ENCODE measurements at places on chromosomes 13 and 19.
A peak's percentile ranks its signal among the peaks of the same experiment; 100 is the strongest.

GRCh38 chr19:58367698-58368454 is 5.3 kb upstream of the ZNF497 start:
- no peak for DNase-seq

- no peak for DNase-seq
Observed at GRCh38 chr13:111210544-111211469, 95.7 kb downstream of the ARHGEF7 start.

- DNase-seq: no peak
Observed at GRCh38 chr13:99045396-99045795, 67.5 kb upstream of the DOCK9 start.

GRCh38 chr19:43625918-43626579 is 6.6 kb upstream of the ZNF428 start:
- DNase-seq: no peak

- DNase-seq: no peak
Observed at GRCh38 chr19:53960886-53961285, 1.9 kb upstream of the CACNG8 start.

GRCh38 chr13:47258384-47258783 is 361.5 kb upstream of the HTR2A start:
- no peak for DNase-seq

GRCh38 chr13:107296804-107297203 is 728.9 kb upstream of the ARGLU1 start:
- no peak for DNase-seq

DNA sequence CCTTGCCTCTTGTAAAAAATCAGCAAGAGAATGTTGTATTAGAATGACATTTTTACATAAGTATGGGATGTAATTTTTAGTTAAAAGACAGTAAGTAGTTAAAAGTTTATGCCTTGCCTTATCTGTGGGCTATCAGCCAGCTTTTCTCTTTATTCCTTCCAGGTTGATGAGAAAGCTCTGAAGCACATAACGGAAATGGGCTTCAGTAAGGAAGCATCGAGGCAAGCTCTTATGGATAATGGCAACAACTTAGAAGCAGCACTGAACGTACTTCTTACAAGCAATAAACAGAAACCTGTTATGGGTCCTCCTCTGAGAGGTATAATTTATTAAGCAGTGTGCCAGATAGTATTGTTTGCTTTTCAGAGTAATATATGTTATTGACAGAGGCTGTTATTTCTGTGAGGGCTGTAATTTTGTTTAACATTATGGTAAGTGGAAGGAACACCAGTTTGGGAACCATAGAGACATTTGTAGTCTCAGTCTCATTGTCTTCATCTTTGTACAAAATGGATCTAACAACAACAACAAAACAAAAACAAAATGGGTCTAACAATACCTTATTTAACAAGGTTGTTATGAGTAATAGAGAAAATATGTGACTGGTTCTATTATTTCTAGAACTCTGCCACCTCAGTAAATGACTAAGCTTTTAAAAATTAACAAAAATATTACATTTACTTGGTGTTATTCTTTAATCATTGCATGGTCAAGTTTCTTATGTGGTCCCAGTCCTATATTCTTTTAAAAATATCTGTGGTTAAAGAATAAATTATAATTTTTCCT is 112.8 kb downstream of the TDRD3 start:
- no peak for DNase-seq

DNA sequence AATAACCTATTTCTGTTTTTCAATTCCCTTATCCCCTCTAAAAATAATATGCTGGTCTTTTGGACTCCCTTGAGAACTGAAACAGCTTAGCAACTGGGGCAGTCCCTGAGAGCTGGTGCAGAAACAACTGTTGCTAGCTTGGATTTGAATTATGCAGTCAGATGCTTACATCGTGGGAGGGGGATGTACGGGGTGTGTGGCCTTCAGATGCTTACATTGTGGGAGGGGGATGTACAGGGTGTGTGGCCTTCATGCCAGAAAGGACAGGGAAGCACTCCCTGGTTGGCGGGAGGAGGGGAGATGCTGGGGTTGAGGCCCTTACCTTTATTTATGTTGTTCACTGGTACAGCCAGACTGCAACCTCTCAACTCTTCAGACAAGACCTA is 25.6 kb downstream of the LRCH1 start:
- no peak for DNase-seq

DNA sequence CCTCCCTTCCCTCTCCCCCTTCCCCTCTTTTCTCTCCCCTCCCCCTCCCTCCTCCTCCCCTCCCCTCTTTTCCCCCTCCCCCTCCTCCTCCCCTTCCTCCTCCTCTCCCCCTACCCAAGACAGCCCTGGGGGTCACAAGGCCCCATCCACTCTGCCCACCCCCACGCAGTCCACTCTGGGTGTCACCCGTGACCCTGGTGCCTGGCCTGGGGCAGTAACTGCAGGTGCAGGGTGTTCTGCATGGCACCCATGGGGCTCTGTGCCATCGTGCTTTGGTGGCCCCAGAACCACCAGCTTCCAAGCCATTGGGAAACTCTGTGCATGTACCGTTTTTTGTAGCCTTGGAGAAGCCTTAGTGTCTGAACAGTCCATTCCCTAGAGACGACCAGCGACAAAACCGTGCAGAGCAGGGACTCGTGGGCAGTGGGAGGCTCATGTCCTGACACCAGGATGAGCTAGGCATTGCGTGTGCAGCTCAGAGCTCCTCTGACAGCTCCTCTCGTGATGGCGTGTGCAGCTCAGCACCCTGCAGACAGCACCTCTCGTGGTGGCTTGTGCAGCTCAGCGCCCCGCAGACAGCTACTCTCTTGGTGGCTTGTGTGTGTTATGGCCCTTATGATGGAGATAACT is 43.7 kb upstream of the F7 start:
- no peak for DNase-seq

GRCh38 chr19:1230783-1231489 is 6.9 kb downstream of the CBARP start:
- no peak for DNase-seq

DNA sequence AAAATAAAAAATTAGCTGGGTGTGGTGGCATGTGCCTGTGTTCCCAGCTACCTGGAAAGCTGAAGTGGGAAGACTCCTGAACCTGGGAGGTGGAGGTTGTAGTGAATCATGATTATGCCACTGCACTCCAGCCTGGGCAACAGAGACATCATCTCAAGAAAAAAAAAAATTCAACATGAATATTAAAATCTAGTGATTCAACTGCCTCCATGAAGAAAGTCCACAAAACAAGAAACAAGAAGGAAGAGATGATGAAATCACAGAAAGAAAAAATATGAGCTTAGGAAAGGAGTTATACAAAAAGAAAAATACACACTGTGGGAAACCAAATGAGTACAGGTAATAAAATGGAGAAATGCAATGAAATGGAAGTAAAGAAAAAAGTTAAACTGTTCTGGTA is 99.6 kb upstream of the SIAH3 start:
- DNase-seq: no peak

GRCh38 chr19:58366585-58367430 is 4.3 kb upstream of the ZNF497 start:
- DNase-seq: no peak

- no peak for DNase-seq
Observed at GRCh38 chr19:55232986-55233385, 4.4 kb upstream of the TMEM86B start.

DNA sequence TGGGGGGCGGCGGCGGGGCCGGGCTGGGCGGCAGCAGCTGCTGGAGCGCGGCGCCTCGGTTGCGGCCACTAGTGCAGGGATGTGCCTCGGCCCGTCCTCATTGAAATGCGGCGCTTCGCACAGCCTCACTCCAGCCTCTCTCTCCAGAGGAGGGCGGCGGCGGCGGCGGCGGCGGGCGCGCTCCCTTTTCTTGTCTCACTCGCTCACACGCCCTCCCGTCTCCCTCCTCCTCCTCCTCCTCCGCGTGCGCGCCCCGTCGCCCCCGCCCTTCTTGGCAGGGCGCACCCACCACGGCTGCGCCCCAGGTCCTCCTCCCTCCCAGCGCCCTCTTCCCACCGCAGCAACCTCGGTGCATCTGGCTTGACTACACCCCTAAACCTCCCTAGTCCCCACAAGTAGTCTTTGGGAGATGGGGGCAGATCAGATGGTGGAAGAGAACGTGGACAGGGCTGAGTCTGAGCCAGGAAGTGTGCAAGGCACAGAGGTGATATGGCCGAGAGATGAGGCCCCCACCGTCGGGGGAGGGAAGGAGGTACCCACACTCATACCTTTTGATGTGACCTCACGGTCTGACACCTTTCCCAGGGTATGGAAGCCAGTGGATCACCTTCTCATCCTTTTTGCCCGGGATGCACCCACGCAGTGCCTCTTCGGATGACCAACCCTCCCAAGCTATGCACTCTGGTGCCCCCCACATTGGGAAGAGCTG is at the start of gene DCLK1:
TSS of gene DCLK1 (minus strand) at position 161 of the 709 bp plus-strand sequence.
- DNase-seq: no peak

DNA sequence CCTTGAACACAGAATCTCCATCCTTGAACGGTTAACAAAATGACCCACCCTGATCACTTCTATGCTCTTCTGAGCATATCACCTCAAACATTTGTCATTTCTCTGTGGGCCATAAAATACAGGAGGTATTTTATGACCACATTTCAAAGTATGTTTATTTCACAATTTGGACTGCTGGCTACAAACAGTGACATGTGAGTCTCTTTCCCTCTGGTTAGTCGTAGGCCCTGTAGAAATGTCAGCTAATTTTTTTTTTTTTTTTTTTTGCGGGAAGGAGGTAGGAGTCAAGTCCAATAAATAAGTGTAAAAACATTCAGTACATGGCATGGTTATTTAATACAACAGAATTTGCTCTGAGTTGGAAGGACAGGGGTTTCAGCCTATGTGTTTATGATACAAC is 70.7 kb downstream of the FOXO1 start:
- DNase-seq: no peak

GRCh38 chr13:40149611-40150274 is 494.3 kb downstream of the COG6 start:
- DNase-seq: no peak

DNA sequence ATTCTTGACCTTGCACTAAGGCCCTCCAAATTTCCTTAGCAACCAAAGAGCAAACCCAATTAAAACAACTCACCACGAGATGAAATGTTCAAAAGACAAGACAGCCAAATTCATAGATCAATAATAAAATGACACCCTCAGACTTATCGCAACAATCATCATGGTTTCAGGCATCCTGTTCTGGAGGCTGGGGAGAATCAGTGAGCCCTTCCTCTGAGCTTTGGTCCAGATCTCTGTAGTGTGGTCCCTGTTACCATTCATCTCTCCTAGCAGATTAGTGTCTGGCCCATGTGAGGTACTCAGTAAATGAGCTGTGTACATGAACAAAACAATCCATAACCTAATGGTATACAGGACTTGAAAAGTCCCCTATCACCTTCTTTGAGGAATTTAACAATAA is 12.2 kb downstream of the LCP1 start:
- DNase-seq: no peak

DNA sequence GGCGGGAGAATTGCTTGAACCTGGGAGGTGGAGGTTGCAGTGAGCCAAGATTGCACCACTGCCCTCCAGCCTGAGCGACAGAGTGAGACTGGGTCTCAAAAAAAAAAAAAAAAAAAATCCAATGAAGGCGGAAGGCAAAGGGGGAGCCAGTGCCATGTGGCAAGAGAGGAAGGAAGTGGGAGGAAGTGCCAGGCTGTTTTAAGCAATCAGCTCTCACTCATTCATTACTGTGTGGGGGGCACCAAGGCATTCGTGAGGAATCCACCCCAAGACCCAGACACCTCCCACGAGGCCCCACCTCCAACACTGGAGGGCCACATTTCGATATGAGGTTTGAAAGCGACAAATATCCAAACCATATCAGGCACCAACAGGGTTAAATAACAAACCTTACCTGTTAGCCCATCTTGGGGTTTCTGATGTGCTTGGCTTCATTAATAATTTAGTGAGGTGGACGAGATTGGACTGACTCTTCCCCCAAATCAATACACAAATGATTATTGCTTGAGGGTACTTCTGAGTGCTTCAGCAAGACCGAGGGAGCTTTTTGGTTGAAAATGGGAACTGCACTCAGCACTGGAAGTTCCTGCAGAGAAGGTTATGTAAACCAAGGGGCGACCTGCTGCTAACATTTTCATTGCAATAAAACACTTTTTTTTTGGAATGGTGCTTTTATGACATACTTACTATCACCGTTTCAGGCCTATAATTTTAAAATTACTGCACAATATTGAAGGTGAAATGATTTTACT is 7.5 kb upstream of the LRP3 start:
- DNase-seq: no peak

DNA sequence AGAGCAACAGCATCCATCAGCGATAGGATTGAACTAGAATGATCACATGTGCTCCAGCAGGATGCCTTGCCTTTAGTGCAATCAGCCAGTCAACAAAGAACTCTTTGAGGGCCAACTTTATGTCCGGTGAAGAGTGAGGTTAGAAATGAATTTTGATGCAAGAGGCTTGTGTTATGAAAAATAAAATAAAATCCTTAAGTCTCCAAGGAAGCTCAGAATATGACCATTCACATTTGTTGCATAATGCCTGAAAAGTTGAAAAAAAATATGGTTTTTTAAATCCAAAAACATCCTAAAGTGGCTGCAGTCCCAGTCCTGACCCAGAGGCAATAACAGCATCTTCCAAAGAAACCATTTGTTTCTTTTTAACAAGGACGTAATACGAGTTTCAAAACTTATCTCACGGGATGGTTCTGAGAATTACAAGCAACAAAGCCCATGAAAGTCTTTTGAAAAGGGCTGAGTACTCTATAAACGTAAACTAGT is 61.3 kb downstream of the DCLK1 start:
- no peak for DNase-seq

DNA sequence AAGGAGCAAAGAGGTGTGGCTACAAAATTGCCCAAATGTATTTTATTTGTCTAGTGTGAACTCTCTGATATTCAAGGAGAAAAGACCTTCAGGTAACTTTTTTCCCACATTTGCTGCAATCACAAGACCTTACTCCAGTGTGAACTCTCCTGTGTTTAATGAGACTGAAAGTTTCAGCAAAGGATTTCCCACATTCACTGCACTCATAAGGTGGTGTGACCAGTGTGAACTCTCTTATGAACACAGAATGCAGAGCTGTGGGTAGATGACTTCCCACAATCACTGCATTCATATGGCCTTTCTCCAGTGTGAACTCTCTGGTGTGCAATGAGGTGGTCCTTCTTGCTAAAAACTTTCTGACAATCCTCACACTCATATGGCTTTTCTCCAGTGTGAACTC is 16.4 kb downstream of the ZNF814 start:
- DNase-seq: no peak

GRCh38 chr19:46776927-46777911 is 11.2 kb downstream of the SLC1A5 start:
- DNase-seq: peak; percentile 54

DNA sequence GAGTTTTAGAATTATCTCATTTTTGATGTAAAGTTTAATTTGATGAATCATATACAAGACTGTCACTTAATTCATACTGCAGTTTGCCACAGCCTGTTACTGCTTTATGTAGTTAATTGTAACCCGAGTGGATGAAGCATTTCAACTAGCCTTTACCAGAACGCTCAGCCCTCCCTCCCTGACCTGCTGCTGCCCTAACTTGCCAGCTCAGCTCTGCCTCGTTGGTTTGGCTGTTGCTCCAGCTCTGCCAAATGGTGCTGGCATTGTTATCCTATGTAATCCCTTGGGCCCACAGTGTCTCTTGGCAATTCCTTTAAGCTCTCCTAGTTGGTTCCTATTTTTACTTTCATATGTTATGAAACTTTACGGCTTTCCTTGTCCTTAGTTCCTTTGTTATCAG is 113.3 kb downstream of the LMO7 start:
- no peak for DNase-seq
